Activated T-helper 1 cell treated with anti-CD3 and anti-CD28 coated beads, Interleukin-12 subunit alpha, Interleukin-12 subunit beta, Interleukin-2, Interleukin-4 antibody, amounts not matched to agents 30 ng/mL and 10 ng/mL and 1 ng/mL, durations not matched to agents 14 hours and 24 hours and 36 hours (primary cell): ENCODE measurements at places on chromosomes 12 and 14.

GRCh38 chr14:35696119-35696518 is 113.0 kb downstream of the RALGAPA1 start:
- H3K4me3 ChIP-seq = no peak overlapping the region
- no peak for DNase-seq
- peaks cover 3% of the 10 kb centered on the region for H3K36me3 ChIP-seq
- no peak overlapping the region for H3K27ac ChIP-seq
- no peaks in the 10 kb centered on the region for H3K27me3 ChIP-seq

DNA sequence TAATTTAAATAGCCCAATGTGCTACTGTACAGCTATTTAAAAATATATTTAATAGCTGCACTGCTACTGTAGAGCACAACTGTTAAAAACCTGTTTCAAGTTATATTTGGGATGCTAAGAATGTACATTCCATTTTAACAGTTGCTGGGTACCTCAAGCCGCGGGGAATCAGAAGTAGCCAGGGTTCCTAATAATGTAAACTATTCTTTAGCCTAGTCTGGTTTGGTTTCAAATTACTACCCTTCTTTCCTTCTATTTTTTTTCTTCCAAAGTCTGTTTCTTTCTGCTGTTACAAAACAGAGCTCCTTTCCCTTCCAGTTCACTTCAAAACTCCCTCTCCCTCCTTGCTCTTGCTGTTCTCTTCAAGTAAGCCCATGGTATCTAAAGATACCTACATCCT is 21.3 kb downstream of the SCAF11 start:
- peaks cover 38% of the 10 kb centered on the region for H3K36me3 ChIP-seq
- DNase-seq = no peak
- H3K27me3 ChIP-seq = no peaks in the 10 kb centered on the region
- H3K4me1 ChIP-seq = peaks cover 29% of the 10 kb centered on the region
- H3K27ac ChIP-seq = no peak overlapping the region
- no peak overlapping the region for H3K4me3 ChIP-seq

DNA sequence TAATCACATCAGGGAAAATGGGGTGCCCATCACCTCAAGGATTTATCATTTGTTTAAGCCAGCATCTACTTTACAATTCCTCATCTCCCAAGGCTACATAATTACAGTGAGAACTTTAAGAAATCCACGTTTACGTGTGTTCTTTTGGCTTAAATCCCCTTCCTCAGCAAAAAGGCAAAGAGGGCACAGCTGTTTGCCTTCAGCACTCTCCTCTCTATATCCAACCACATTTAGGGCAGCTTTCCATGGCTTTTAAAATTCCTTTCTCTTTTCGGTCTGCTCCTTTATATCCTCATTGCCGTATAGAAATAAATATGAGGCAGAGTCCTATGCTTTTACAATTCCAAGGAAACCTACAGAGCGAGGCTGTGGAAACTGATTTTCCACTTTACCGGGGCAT is 175.9 kb downstream of the EMP1 start:
- no peaks in the 10 kb centered on the region for H3K36me3 ChIP-seq
- no peaks in the 10 kb centered on the region for H3K4me1 ChIP-seq
- H3K27ac ChIP-seq = no peak overlapping the region
- H3K4me3 ChIP-seq = no peak overlapping the region
- DNase-seq = no peak

- no peak overlapping the region for H3K4me3 ChIP-seq
- no peaks in the 10 kb centered on the region for H3K27me3 ChIP-seq
- no peak overlapping the region for H3K27ac ChIP-seq
Observed at GRCh38 chr12:88308825-88309224, 166.7 kb downstream of the TMTC3 start.

- H3K4me1 ChIP-seq = peaks cover 30% of the 10 kb centered on the region
- H3K27ac ChIP-seq = no peak overlapping the region
- H3K36me3 ChIP-seq = peaks cover 13% of the 10 kb centered on the region
- no peak overlapping the region for H3K4me3 ChIP-seq
- no peak for DNase-seq
Observed at GRCh38 chr12:96028538-96028937, 6.8 kb downstream of the LTA4H start.

DNA sequence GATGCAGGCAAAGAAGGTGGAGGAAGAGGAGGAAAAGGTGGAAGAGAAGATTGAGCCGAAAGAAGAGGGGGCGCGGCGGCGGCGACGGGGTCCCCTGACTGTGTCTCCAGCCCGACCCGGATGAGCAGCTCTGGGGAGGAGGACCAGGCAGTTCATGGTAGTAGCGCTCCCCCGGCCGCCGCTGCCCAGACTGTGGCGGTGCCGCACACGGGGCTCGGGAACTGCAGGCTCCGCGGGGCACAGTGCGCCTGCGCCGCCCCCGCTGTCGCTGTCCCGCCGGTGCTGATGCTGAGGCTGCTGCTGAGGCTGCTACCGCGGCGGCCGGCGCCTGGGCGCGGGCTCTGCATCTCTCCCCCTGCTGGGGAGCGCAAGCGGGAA is at the start of gene KCNH5:
KCNH5 (minus strand) TSS at position 225 of the 378 bp plus-strand sequence. CDS start 272 bp downstream, outside the sequence.
- no peak within 1 kb of the TSS for H3K27ac ChIP-seq
- no peaks in the 10 kb centered on the region for H3K4me1 ChIP-seq
- no peak for DNase-seq
- H3K27me3 ChIP-seq = peaks cover 34% of the 10 kb centered on the region

- no peaks in the 10 kb centered on the region for H3K4me1 ChIP-seq
- no peaks in the 10 kb centered on the region for H3K27me3 ChIP-seq
- no peak overlapping the region for H3K4me3 ChIP-seq
- H3K27ac ChIP-seq = no peak overlapping the region
- no peaks in the 10 kb centered on the region for H3K36me3 ChIP-seq
- DNase-seq = no peak
Observed at GRCh38 chr12:129886541-129886940, 17.3 kb downstream of the TMEM132D start.

DNA sequence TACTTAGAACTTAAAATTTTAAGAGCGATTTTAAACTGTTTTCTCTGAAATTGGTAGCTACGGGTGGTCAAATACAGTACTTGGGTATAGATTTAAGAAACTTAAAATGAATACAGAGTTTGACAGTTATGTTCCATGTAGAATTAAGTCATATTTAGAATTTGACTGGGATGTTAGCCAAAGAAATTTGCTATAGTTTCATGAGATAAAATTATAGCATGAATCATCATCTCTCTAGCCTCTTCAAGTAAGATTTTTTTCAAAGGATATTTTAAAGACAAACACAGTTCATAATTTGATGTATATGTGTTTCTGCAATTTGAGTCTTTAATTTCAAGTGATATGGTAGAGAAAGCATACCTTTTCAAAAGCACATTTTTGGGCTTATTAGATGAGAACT is 41.0 kb downstream of the ZCRB1 start:
- no peaks in the 10 kb centered on the region for H3K36me3 ChIP-seq
- no peaks in the 10 kb centered on the region for H3K4me1 ChIP-seq
- H3K27me3 ChIP-seq = peaks cover 12% of the 10 kb centered on the region
- H3K27ac ChIP-seq = no peak overlapping the region

DNA sequence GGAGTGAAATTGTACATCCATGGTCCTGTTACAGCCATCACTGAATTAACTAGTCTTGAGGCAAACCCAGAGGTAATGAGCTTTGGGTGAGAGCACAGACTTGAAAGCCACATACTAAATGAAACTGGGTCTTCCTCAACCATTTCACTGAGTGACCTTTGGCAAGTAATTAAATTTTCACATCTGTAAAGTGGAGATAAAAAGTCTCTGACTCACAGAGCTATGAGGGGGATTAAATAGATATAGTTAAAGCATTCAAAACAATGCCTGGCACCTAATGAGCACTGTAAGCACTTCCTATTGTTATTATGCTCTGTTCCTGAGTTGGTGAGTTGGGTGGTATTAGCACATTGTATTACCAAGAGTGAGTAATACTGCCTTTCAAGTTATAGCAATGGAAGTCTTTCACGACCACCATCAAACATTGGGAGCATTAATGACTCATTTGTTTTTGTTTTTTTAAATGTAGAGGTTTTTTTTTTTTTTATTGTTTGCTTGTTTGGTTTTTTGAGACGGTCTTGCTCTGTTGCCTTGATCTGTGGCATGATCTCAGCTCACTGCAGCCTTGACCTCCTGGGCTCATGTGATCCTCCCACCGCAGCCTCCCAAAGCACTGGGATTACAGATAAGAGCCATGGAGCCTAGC is 12.5 kb upstream of the STRN3 start:
- no peak for DNase-seq
- peaks cover 2% of the 10 kb centered on the region for H3K36me3 ChIP-seq
- H3K27ac ChIP-seq = no peak overlapping the region
- H3K4me3 ChIP-seq = no peak overlapping the region

GRCh38 chr12:43407816-43408645 is 144.0 kb downstream of the ADAMTS20 start:
- H3K27me3 ChIP-seq = no peaks in the 10 kb centered on the region
- H3K36me3 ChIP-seq = no peaks in the 10 kb centered on the region
- H3K4me1 ChIP-seq = no peaks in the 10 kb centered on the region
- no peak overlapping the region for H3K27ac ChIP-seq

- H3K27ac ChIP-seq = peak overlapping the region; percentile 18
- peaks cover 16% of the 10 kb centered on the region for H3K27me3 ChIP-seq
- no peak for DNase-seq
- peaks cover 19% of the 10 kb centered on the region for H3K4me1 ChIP-seq
Observed at GRCh38 chr12:69354556-69355187, 4.9 kb upstream of the YEATS4 start.

DNA sequence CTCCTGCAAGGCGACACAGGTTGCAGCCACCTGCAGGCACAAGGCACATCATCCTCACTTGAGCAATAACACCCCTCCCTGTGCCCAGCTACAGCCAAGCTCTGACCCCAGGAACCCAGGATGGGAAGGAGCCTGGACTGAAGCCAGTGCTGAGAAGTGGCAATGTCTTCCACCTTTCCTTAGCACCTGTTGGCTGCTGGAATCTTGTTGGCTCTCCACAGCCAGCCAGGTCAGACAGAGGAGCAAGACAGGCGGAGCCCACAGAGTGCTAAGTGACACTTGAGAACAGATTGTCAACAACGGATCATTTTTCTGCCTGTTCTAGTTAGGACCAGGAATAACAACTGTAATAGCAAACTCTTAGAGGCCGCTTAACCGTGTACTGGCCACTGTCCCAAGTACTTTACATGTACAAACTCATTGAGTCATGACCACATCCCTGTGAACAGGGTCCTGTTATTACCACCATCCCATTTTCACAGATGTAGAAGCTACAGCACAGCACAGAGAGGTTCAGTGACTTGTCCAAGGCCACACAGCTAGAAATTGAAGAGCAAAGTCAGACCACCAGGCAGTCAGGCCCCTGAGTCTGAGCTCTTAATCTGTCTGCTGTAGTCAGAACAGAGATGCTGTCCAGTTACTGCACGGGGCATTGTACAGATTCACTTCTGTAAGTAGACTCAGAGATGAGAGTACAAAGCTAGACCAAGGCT is 45.6 kb downstream of the RNFT2 start:
- no peak overlapping the region for H3K4me3 ChIP-seq
- no peak overlapping the region for H3K27ac ChIP-seq
- no peak for DNase-seq
- H3K36me3 ChIP-seq = peaks cover 3% of the 10 kb centered on the region
- H3K4me1 ChIP-seq = no peaks in the 10 kb centered on the region
- H3K27me3 ChIP-seq = no peaks in the 10 kb centered on the region

DNA sequence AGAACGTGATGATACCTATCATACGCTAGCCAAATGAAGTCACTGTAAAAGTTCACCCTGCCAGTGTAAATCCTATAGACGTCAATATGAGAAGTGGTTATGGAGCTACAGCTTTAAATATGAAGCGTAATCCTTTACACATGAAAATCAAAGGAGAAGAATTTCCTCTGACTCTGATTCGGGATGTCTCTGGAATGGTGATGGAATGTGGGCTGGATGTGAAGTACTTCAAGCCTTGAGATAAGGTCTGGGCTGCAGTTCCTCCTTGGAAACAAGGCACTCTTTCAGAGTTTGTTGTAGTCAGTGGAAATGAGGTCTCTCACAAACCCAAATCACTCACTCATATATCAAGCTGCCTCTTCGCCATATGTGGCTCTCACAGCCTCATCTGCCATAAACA is 53.1 kb upstream of the NAP1L1 start:
- H3K4me3 ChIP-seq = no peak overlapping the region
- DNase-seq = no peak
- no peak overlapping the region for H3K27ac ChIP-seq
- peaks cover 12% of the 10 kb centered on the region for H3K27me3 ChIP-seq
- H3K36me3 ChIP-seq = no peaks in the 10 kb centered on the region
- no peaks in the 10 kb centered on the region for H3K4me1 ChIP-seq

DNA sequence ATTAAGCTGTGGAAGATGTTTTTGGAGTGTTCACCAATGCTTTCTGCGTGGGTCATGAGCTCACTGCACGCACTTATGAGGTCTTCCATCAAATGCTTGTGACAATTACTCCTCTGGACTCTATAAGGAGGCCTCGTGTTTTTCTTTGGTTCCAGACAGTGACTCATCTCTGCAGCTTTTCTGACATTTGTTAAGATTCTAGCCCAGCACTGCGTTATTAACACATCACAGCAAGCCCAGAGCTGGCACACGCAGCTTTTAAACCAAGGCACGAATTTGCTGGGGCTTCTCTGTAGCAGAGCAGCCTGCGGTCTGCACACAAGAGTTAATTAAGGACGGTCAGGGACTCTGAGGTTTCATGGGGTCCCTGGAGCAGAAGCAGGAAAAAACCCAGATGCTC is 16.9 kb downstream of the MEG3 start:
- DNase-seq = no peak
- H3K27me3 ChIP-seq = peaks cover 2% of the 10 kb centered on the region
- H3K36me3 ChIP-seq = no peaks in the 10 kb centered on the region
- H3K4me1 ChIP-seq = no peaks in the 10 kb centered on the region
- H3K27ac ChIP-seq = no peak overlapping the region

- no peak for DNase-seq
- peaks cover 8% of the 10 kb centered on the region for H3K4me1 ChIP-seq
- peaks cover 8% of the 10 kb centered on the region for H3K27me3 ChIP-seq
- H3K27ac ChIP-seq = no peak overlapping the region
- no peaks in the 10 kb centered on the region for H3K36me3 ChIP-seq
Observed at GRCh38 chr14:67417633-67418032, 5.7 kb upstream of the PLEK2 start.

- H3K4me1 ChIP-seq = no peaks in the 10 kb centered on the region
- no peak overlapping the region for H3K27ac ChIP-seq
- H3K4me3 ChIP-seq = no peak overlapping the region
- DNase-seq = no peak
- H3K27me3 ChIP-seq = no peaks in the 10 kb centered on the region
Observed at GRCh38 chr14:42523666-42524065, 917.0 kb downstream of the LRFN5 start.

DNA sequence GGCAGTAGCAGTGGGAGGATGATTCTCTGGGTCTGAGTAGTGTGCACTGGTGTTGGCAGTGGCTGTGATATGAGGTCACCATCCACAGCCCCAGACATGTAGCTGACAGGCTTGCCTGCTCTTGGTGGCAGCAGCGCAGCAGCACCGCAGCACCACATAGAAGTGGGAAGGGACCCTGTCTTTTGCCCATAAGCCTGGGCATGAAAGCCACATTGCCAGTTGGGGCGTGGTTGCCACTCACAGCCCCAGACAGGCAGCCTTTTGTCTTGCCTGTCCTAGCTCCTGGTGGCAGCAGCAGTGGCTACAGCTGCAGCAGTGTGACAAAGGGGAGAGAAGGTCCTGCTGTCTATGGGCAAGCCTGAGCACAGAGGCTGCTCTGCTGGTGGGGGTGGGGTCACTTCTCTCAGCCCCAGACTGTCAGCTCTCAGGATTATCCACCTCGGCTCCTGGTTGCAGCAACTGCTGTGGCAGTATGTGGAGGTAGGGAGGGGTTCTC is 71.5 kb downstream of the BRMS1L start:
- DNase-seq = no peak
- H3K4me1 ChIP-seq = no peaks in the 10 kb centered on the region
- peaks cover 3% of the 10 kb centered on the region for H3K36me3 ChIP-seq
- peaks cover 6% of the 10 kb centered on the region for H3K27me3 ChIP-seq
- no peak overlapping the region for H3K27ac ChIP-seq

- peaks cover 3% of the 10 kb centered on the region for H3K27me3 ChIP-seq
- H3K4me1 ChIP-seq = peaks cover 53% of the 10 kb centered on the region
- H3K36me3 ChIP-seq = peaks cover 27% of the 10 kb centered on the region
Observed at GRCh38 chr12:67649570-67650387, 1.2 kb downstream of the DYRK2 start.
